Stimulated activated CD4-positive, alpha-beta T cell treated with anti-CD3 and anti-CD28 coated beads, Interleukin-1b, Interleukin-23, amount 100 ng/mL, for 48 hours (primary cell): ENCODE measurements at places on chromosomes 6 and 20.
A peak's percentile ranks its signal among the peaks of the same experiment; 100 is the strongest.

DNA sequence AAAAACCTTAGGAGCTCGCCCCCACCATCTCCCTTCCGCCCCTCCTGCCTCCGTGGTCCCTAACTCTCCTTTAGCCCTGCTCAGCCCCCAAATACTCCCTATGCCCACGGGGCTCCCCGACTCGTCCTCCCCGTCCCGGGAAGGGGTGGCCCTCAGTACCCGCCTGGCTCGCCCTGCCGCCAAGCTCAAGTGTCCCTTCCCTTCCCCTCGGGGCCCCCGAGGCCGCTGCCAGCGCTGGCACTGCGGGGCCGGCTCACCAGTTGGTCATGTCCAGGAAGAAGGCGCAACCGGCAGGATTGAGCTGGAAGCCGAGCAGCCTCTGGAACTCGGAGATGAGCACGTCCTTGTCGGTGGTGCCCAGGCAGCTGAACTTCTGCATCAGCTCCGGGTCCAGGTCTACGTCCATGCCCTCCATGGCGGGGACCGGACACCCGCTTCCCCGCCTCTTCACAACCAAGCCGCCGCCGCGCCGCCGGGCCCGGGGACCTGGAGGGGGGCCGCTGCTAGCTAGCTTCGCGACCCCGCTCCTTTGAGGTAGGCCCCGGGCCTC, 303 bp downstream of the ILRUN start:
- DNase-seq = no peak

GRCh38 chr20:24842274-24842917, 106.7 kb upstream of the CST7 start:
- no peak for DNase-seq

- DNase-seq = no peak
Observed at GRCh38 chr6:24931296-24931695, 4.5 kb downstream of the RIPOR2 start.

- no peak for DNase-seq
Observed at GRCh38 chr6:160084198-160084776, 37.3 kb upstream of the SLC22A1 start.

- DNase-seq = no peak
Observed at GRCh38 chr6:68059899-68060298, 575.2 kb upstream of the ADGRB3 start.

DNA sequence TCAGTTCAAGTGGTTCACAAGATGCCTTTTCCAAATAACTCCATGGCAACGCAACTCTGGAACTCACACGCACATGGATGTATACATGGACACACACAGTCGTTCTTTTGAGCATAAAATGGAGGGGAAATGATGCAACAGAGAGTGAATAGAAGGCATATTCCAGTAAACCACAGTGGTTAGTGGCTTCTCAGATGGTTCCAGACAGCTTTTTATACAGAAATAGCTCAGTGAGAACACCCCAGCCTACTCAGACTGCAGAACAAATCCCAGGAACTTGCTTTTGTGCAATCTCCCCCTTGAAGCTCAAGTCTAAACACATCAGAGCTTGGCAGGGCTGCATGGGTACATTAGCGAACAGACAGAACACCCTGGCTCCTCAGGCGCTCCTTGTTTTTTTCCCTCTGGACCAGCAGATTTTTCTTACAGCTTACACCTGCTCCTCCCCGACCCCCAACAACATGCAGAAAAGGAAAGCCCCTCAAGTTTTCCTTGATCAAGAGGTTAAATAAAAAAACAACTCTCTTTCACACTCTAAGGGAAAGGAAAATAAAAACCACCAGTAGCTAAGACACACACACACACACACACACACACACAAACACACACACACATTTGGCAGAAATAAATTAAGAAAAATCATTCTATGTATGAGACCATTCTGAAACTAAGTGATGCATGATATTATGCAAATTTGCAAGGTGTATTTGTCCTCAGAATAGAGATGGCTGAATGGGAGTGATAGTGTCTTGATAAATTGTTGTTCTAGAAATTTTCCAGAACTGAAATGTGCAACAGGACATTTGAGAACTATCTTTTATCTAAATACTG, 51.2 kb upstream of the RANBP9 start:
- peak; percentile 20 for DNase-seq

- DNase-seq = no peak
Observed at GRCh38 chr20:37310951-37311350, 21.5 kb downstream of the MANBAL start.

- DNase-seq = no peak
Observed at GRCh38 chr6:24313251-24314141, 44.4 kb downstream of the DCDC2 start.

GRCh38 chr20:381581-382290, 1.2 kb downstream of the TRIB3 start:
- peak; percentile 79 for DNase-seq

DNA sequence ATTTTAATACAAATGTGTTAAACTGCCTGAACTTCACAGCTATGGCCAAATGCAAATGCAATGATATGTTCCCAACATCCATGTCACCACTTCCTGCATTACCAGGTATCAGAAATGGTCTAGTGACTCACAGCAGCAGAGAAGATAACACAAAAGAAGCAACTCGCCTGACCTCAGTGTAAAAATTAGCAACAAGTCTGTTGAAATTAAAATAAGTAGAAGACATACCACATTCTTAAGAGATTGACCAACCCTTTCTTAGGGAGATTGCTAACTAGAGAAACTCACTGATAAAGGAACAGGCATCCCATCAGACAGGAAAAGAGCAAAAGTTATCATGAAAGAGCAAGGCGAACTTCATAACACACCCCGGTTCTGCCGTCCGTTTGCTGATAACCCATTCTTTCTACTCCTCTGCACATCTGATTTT, 45.1 kb downstream of the RNASET2 start:
- DNase-seq = no peak

DNA sequence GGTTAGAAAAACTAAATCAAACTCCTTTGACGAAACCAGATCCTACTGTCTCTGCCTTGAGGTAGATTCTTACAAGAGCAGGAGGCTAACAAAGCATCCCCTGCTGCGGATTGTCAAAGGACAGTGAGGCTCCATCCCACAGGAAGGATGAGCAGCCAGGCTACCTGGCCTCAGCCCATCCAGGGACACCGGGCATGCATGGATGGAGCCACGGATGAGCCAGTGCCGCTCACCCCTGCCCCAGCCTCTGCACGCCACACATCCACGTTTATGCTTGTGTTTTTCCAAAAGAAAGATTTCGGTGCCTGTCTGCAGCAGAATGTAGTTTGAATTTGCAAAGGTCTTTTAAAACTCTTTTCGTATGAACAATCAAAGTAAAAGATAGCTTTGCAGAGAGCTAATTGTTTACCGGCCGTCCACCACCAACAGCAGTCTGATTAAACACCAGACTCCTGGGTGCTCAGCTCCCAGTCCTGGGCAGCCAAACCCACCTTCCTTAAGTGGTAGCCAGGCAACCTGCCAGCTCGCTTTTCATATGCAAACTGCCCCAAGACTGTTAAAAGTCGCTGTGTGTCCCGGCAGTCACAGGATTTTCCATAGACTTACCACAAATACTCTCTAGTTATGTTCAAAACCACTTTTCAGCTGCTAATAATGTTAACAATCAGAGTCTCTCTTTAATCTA, 999 bp downstream of the THBS2 start:
- DNase-seq = no peak

- no peak for DNase-seq
Observed at GRCh38 chr6:54361188-54361587, 52.9 kb downstream of the TINAG start.

DNA sequence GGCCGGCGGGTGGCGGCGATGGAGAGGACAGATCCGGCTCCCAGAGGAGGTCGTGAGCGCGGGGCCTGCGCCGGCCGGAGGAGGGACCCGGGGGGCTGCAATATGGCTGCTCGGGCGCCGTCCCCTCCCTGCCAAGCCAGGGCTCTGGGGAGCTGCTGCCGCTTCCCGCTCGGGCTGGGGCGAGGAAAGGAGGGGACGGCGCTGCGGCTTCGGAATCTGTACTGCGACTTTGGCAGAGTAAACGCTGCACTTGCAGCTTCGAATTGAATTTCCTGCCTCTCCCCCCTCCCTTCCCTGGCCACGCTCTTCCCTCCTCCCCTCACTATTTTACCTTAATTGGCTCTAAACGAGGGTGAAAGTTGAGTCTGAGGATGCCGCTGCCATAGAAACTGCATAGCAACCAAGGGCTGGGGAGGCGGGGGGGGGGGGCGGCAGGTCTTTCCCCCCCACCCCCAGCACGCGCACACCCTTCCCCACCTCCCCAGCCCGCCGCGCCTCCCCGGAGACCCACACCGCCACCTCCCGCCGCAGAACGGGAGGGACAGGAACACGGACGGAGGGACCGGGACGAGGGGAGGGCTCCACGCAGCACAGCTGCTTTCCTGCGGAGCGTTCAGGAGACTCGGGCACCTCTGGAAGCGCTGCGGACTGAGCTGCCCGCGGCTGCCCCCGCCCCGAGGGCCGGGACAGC, 93.9 kb downstream of the RNASET2 start:
- peak; percentile 18 for DNase-seq

DNA sequence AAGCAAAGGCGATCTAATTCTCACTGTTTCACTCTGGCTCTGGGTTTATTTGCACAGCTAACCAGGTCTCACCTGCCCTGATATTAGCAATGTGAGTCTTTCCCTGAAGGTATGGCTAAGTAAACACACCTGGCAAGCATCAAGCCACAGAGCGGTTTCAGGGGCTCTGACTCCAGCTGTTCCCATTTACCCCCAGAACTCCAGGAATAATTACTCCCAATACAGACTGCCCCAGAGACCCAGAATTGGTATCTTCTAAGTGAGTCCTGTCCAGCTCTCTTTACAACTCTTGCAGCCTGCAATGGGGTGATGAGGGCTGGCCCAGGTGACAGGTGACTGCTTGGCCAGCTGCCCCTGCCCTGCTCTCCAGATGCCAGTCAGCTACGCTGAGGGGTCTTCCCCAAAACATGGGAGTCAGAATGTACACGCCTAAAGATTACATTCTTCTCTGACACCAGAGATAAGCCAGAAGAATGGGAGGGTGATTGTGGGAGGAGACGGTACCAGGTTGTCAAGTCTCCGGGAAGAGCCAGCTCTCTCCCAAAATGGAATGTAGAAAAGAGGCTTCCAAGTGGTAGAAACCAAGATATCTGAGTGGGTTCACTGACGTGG, 4.9 kb upstream of the LRRN4 start:
- no peak for DNase-seq

DNA sequence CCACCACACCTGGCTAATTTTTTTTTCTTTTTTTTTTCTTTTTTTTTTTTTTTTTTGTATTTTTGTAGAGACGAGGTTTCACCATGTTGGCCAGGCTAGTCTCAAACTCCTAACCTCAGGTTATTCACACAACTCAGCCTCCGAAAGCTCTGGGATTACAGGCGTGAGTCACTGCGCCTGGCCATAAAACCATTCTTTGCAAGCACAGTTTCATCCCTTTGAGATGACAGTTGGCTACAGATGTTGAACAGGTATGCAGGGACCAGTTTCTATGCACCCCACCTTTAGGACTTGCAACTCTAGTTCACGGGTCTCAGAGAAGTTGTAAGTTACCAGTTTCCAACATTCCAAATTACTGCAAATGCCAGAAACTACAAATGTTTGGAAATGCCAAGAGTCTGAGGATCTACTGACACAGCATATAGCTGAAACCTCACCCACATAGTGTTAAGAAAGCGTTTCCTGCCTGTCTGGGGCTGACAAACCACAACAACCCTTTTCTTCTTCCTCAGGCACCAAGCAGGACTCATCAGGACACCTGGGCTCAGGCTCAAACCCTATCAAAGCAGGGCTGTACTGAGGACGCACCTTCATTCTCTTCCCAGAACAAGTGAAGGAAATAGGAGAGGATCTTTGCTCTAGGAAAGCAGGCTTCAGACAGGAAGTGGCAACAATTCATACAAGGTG, 22.9 kb downstream of the ARHGAP18 start:
- DNase-seq = peak; percentile 48

DNA sequence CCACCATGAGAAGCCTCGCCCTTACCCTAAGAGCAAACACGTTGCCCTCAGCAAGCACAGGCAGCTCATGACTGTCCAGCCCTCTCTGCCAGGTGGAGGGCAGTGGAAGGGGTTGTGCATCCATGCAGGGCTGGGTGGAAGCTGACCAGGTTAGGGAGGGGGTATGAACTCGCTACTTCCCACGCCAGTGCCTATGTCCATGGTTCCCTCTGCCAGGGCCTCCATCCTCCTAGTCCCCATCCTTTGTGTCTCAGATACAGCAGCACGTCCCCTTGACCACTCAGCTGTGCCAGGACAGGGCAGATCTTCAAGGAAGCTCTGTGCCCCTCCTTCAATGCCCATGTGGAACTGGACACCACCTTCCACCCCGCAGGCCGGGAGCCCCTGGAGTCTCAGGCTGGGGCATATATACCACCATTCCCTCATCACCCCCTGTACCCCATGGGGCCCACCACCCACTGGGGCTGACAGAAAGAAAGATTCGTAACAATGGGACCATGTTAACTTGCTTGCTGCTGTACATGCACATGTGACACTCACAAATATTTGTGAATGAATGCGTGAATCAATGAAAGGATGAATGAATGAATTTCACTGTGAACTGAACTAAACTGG, 90.7 kb downstream of the ANKRD60 start:
- DNase-seq = no peak

- no peak for DNase-seq
Observed at GRCh38 chr6:150895928-150896632, 30.6 kb downstream of the MTHFD1L start.

GRCh38 chr6:165689699-165690098, 26.7 kb upstream of the PDE10A start:
- DNase-seq = no peak

DNA sequence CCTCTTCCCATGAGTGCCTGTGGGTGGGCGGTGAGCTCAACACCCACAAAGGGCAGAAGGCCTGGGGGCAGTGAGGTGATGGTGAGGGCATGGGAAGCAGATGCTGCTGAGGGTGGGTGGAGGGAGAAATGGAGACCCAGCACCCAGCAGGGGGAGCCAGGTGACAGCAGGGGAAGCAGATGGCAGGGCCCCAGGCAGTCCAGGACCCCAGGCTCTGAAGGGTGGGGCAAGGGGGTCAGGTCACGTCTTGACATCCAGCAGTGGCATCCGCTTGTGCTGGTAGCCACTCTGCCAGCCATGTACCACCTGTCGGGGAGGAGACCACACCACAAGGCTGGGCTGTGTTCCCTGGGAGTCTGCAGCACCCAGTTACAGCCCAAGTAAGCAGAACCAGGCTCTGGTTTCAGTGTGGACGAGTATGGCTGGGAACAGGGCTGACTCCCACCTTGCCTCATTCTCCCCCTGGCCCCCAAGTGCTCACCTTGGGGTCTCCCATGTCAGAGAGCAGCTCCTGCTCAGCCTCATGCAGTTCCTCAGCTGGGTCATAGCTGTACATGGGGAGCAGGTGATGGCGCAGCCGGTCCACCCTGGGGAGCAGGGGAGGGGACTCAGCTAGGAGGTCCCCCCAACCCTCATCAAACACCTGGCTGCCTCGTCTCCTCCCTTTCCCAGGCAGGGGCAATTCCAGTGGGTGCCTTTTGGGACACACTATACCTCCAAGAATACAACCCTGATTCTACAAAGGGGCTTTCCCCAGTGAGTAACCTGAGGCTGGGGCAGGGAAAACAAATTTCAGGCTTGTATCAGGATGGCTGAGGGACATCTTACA, 2.0 kb downstream of the SMIM29 start:
- peak; percentile 46 for DNase-seq
